ENCODE measurements at places on chromosomes 2 and 18. TPM values are rescaled to one million over a fixed set of nuclear protein-coding genes. Genes with fewer than 3 reads are reported as not detected.

The MARCO gene
- polyA plus RNA-seq, result 1.2 TPM

The IGFBP2 gene
- polyA plus RNA-seq, result not detected

The SRD5A2 gene
- polyA plus RNA-seq, result 0.03 TPM

The HOXD4 gene
- polyA plus RNA-seq, result 9.1 TPM

The CCDC121 gene
- polyA plus RNA-seq, result 5.2 TPM

The CD8A gene
- 0.46 TPM for polyA plus RNA-seq

- DNase-seq, result no peak
These were observed 481.4 kb upstream of the SPRED2 start for GRCh38 chr2:65913813-65914212.

DNA sequence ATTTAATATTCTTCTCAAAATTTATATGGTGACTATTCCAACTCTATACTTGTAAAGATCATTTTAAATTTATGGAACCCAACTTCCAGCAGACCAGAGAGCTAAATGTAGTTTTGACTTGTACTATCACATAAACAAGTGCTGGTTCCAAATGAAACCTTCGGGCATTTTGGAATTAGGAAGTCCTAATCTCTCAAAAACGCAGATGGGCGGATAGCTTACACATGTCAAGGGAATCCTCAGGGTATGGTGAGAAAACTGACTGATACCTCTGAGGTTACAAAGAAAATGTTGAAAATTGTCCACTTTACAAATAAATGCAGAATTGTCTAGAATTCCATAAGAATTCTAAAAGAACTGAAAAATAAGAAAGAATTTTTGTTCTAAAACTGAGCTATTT, 224.1 kb downstream of the SS18 start:
- no peak for DNase-seq

DNA sequence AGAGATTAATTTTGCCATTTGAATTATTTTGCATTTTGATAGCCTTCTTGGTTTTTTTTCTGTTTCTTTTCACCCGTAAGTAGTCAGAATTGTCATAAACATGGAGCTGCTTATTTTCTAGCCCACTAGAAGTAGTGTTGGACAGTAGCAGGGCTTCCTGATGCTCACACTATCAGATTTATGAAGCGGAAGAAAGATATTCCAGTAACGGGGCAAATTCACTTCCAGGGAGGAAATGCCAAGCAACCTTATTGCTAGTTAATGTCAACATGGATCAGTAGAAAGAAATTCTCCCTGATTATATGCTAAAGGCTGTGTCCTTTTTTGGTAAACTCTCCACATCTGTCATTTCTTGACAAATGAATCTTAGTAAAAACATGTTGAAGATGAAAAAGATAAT, 19.2 kb upstream of the ADAM23 start:
- no peak for DNase-seq

GRCh38 chr2:194166818-194167217, 1490.2 kb upstream of the SLC39A10 start:
- DNase-seq, result no peak

DNA sequence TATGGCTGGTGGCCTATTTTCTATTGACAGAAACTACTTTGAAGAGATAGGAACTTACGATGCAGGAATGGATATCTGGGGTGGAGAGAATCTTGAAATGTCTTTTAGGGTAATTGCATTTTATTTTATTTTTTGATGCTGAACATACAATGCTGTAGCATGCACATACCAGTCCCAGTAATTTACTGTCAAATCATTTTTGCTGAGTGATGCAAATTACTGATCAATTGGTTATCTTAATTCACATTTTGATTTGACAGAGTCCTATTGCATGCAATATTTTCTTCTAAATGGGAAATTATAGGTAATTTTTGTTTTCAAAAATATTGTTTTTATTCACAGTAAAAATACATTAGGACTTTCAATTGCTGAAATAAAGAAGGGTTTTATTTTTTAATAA, 387.3 kb downstream of the GALNT13 start:
- no peak for DNase-seq

DNA sequence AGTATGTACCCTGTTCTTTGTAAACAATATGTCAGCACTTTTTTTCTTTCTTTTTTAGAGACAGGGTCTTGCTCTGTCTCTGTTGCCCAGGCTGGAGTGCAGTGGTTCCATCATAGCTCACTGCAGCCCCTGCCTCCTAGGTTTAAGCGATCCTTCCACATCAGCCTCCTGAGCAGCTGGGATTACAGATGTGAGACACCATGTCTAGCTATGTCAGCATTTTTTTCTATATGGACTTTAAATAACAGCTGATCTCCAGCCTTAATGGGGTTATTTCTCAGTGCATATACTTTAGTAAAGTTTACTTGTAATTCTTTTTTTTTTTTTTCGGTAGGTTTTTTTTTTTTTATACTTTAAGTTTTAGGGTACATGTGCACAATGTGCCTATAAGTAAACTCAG, 26.6 kb downstream of the ABCG5 start:
- DNase-seq, result no peak

DNA sequence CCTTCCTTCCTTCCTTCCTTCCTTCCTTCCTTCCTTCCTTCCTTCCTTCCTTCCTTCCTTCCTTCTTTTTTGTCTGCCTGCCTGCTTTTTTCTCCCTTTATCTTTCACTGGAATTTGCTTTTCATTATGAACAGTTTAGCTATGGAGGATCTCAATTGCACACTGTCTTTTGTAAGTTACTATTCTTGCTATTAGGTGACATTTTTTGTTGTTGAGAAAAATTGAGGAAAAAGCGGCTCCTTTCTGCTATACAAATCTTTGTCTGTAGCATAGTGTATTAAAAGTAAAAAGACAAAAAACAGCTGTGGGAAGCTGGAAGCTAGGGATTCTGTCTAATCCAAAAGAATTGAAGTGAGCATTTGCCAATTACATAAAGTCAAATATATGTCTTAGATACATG, 448.7 kb downstream of the DCDC2C start:
- no peak for DNase-seq

- DNase-seq, result no peak
These were observed 53.4 kb downstream of the AAK1 start for GRCh38 chr2:69589973-69590652.

DNA sequence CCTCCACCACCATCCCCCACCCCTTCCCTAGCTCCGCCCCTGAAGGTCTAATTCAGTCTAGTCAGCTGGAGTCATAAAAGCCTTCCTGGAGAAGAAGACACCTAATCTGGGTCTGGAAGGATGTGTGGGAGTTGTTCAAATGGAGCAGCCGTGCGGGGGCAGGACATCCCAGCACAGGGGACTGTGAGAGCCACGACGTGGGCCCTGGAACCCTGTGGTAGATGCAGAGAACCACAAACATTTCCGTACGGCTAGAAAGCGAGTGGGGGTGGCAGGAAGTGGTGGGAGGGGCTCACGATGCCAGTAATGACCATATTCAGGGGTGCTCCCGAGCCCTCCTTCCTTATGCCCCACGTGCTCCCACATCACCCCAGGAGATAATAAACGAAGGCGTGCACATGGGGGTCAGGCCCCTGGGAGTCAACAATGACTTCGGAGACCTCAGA, 20.9 kb upstream of the COL6A3 start:
- no peak for DNase-seq

DNA sequence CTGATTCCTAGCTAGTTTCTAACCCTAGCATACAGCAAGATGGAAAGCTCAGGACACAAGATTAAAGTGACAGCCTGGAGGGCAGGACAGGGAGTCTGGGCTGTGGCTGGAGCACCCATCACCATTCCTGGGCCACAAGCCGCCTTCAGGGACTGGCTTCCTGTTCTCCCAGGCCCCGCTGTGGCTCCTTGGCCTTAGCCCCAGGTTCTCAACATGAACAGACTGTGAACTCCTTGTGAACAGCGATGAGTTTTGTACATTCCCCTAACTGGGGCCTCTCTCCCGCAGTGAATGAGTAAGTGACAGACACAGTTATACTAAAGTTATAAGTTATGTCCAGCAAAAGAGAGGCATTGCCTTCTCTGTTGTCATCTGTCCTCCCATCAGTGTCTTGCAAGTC, 35.9 kb upstream of the SLC14A1 start:
- DNase-seq, result no peak

- no peak for DNase-seq
These were observed 90.4 kb downstream of the SPTBN1 start for GRCh38 chr2:54546518-54546917.

All from muscle of arm (tissue), 14 donors.